ENCODE measurements at places on chromosomes 16 and 17.
A peak's percentile ranks its signal among the peaks of the same experiment; 100 is the strongest.

- H3K36me3 ChIP-seq = no peaks in the 10 kb centered on the region
- no peak overlapping the region for H3K4me3 ChIP-seq
- peaks cover 1% of the 10 kb centered on the region for H3K4me1 ChIP-seq
- no peak overlapping the region for H3K27ac ChIP-seq
- no peaks in the 10 kb centered on the region for H3K27me3 ChIP-seq
Measured at GRCh38 chr16:9003322-9003721, 39.6 kb upstream of the USP7 start.

DNA sequence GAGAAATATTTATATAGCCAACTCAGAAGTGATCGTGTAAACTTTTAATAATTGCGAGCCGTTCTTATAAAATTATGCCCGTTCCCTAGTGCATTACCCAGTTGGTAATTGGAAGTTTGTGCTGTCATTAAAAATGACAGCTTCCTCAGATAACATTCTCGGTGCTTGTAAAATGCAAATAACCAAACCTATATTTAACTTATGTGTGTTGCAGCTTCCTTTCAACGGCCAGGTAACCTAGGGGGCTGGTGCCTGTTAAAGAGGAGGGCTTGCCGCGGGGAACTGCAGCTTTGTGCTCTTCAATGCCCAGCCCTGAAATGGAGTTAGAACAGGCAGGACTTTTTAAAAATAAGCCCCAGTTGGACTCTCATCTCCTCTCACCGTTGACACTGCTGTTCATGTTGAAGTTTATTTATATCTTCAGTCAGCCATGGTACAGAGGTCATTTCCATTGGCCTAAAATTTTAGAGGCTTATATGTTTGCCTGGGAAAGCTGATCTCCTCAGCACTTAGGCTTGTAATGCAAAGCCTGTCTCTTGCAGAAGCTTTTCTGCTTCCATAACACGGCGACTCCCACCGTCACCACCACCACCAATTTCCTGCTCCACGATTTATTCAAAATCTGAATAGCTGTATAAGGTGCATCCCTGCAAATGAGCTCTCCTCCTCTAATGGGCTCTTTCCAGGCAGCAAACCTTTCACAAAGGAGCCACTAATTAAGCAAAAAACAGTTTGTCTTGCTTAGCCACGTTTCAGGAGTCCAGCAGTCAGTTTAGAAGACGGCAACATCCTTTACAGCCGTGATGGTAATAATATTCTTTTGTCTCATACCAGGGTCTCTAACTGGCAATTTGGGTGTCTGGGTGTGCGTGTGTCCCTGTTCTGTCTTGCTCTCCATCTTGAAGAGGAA is 74.7 kb downstream of the RPA1 start:
- peaks cover 8% of the 10 kb centered on the region for H3K4me1 ChIP-seq
- H3K27ac ChIP-seq = no peak overlapping the region
- no peak for DNase-seq

DNA sequence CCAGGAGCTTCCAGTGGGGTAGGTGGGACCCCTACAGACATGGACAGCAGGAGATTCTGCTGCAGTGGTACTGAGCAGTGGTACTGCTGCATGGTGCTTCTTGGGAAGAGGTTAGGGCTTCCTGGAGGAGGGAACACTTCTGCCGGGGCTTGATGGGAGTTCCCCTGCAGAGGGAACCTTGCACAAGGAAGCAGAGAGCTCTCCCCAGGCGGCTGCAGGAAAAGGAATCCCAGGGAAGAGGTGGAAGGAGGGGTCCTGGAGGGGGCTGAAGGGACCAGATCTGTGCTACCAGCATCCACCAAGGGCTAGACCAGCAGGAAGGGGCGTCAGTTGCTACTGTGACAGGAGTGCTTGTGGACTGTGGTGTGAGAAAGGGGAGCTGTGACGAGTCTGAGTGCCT is 10.6 kb downstream of the RIPOR1 start:
- no peak for DNase-seq
- H3K4me1 ChIP-seq = peaks cover 27% of the 10 kb centered on the region
- H3K27ac ChIP-seq = no peak overlapping the region

- no peak overlapping the region for H3K4me3 ChIP-seq
- no peaks in the 10 kb centered on the region for H3K27me3 ChIP-seq
- H3K4me1 ChIP-seq = no peaks in the 10 kb centered on the region
- no peaks in the 10 kb centered on the region for H3K36me3 ChIP-seq
Measured at GRCh38 chr16:54512467-54512995, 225.9 kb upstream of the IRX3 start.

DNA sequence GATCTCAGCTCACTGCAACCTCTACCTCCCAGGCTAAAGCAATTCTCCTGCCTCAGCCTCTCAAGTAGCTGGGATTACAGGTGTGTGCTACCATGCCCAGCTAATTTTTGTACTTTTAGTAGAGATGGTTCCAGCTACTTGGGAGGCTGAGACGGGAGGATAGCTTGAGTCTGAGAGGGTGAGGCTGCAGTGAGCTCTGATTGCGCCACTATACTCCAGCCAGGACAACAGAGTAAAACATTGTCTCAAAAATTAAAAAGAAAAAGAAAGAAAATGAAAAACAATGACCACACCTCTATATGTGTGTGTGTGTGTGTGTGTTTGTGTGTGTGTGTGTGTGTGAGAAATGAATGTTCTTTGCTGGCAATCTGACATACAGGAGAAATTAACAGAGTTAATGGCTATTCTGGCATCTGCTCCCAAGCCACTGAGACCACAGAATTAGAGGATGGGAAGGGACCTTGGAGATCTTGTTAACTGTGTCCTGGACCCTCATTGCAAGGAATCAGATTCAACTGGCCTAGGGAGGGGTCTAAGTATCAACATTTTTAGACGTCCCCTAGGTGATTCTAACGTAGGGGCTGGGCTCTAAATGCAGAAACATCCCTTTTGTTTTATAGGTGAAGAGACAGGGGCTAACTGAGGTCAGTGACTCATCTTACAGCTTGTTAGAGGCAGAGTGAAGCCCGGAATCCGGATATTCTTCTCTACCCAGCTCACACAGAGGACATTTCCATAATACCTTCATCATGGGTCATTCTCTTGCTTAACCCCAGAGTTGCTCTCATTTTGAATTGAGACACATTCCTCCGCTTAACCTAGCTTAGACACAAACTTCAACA is 16.4 kb upstream of the MARCHF10 start:
- no peak for DNase-seq
- H3K36me3 ChIP-seq = no peaks in the 10 kb centered on the region
- no peak overlapping the region for H3K4me3 ChIP-seq
- no peaks in the 10 kb centered on the region for H3K27me3 ChIP-seq

- H3K27ac ChIP-seq = no peak overlapping the region
- no peaks in the 10 kb centered on the region for H3K36me3 ChIP-seq
- no peak for DNase-seq
- no peaks in the 10 kb centered on the region for H3K4me1 ChIP-seq
Measured at GRCh38 chr16:6105115-6105514, 1007.5 kb upstream of the EEF2KMT start.

DNA sequence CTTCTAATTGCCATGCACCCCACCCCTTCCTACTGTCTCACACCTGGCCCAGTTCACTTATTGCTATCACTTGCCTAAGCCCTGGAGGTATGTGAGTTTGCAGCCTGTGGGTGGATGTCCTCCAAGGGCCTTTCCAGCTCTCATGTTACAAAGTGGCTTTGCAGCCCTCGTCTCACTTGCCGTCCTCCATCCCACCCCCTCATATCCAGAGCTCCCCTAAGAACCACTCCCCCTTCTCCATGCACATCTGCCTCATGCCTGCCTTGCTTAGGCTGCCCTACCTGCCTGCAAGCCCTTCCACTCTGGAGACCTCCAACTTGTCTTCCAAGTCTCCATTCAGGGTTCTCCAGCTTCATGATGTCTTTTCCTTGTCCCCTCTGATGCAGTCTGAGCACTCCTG is 119.4 kb upstream of the NLRP1 start:
- H3K4me1 ChIP-seq = no peaks in the 10 kb centered on the region
- DNase-seq = no peak
- H3K27ac ChIP-seq = no peak overlapping the region
- no peak overlapping the region for H3K4me3 ChIP-seq
- H3K27me3 ChIP-seq = no peaks in the 10 kb centered on the region

DNA sequence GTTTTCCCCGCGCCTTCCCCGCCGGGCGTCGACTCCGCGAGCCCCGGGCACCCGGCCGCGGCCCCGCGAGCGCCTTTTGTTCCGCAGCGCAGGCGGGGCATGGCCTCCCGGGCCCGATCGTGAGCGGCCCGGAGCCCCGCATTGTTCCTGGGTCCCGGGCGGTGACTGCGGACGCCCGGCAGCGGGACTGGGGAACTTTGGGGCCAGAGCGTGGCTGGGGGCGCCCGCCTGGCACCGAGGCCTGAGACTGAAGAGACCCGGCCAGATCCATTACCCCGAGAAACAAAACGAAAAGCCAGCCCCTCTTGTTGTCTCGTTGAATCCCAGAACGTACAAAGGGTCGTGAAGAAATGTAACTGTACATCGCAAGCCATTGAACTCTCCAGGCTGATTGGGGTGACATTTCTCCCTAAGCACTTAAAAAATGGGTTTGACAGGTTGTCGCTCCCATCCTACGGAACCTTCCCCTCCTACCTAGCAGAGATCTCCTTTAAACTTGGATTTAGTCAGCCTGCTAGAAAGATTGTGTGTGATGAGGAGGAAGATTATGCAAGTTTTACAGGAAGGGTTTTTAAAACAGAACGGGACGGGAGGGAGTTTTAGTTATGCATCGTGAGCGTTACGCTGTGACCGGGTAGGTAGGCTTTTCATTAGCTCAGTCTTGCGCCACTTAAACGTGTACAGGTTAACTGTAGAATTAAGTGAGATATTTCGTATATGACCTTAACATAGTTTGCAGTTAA is 825 bp downstream of the METTL9 start:
- H3K4me1 ChIP-seq = peaks cover 36% of the 10 kb centered on the region
- peak overlapping the region; percentile 91 for H3K4me3 ChIP-seq
- H3K27me3 ChIP-seq = no peaks in the 10 kb centered on the region
- no peaks in the 10 kb centered on the region for H3K36me3 ChIP-seq

DNA sequence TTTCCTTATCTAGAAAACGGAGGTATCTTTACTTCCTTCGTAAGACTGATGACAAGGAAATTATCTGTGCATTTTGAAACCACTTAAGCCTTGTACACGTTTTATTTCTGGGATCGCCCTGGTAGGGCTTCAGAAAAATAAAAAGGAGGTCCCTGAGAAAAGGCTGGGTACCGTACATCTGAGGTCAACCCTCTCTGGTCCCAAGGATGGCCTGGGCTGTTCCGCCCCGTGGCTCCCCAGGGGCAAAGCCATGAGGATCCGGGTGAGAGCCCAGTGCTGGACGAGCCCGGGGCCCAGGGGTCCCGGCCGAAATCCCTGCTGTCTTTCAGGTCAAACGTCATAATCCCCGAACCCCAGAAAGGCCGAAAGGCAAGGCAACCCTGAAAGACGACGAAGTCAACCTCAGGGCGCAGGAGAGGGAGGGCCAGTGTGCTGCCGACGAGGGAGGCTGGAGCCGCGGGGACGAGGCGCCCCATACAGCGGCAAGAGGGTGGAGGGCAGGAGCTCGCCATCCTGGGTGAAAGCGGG is 656 bp upstream of the FUS start:
- H3K27me3 ChIP-seq = no peaks in the 10 kb centered on the region
- peaks cover 15% of the 10 kb centered on the region for H3K36me3 ChIP-seq
- peak overlapping the region; percentile 45 for H3K4me3 ChIP-seq
- H3K27ac ChIP-seq = peak overlapping the region; percentile 98

- DNase-seq = peak; percentile 62
- H3K4me3 ChIP-seq = peak overlapping the region; percentile 53
- H3K27me3 ChIP-seq = no peaks in the 10 kb centered on the region
- peaks cover 22% of the 10 kb centered on the region for H3K4me1 ChIP-seq
- no peaks in the 10 kb centered on the region for H3K36me3 ChIP-seq
- peak overlapping the region; percentile 97 for H3K27ac ChIP-seq
Measured at GRCh38 chr16:87392821-87393679, 914 bp downstream of the MAP1LC3B start.

GRCh38 chr16:83390759-83391158 is 417.0 kb upstream of the HSBP1 start:
- DNase-seq = no peak
- H3K4me1 ChIP-seq = no peaks in the 10 kb centered on the region
- H3K27me3 ChIP-seq = no peaks in the 10 kb centered on the region
- no peak overlapping the region for H3K27ac ChIP-seq

GRCh38 chr17:43373356-43373755 is 25.4 kb upstream of the ARL4D start:
- H3K27me3 ChIP-seq = no peaks in the 10 kb centered on the region
- DNase-seq = no peak
- H3K27ac ChIP-seq = no peak overlapping the region
- peaks cover 4% of the 10 kb centered on the region for H3K4me1 ChIP-seq
- H3K36me3 ChIP-seq = no peaks in the 10 kb centered on the region

GRCh38 chr16:82042846-82043245 is 7.8 kb downstream of the HSD17B2 start:
- no peak overlapping the region for H3K4me3 ChIP-seq
- H3K36me3 ChIP-seq = no peaks in the 10 kb centered on the region
- H3K27me3 ChIP-seq = no peaks in the 10 kb centered on the region
- H3K27ac ChIP-seq = no peak overlapping the region
- no peak for DNase-seq
- peaks cover 5% of the 10 kb centered on the region for H3K4me1 ChIP-seq

DNA sequence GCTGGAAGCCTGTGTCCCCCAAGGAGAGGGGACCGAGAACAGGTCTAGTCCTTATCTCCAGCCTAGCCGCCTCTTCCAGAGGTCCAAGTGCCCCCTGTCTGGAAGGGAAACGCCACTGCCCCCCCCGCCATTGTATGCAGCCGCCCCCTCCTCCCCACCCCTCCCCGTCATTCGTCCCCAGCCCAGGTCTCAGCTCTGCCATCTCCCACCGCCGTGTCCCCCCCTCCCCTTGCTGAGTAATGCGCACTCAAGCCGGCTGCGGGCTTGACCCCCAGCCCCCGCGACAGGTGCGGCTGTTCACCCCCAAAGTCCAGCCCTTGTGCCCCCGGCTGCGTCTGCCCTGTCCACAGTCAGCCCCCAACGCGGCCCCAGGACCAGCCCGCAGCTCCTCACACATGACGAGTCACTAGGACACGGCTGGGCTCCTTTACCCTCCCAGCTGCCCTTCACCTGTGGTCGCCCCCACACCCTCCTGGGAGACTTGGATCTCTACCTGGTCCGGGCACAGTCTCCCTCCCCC is 622 bp downstream of the GPRC5B start:
- peak; percentile 56 for DNase-seq
- H3K27me3 ChIP-seq = no peaks in the 10 kb centered on the region
- H3K4me1 ChIP-seq = peaks cover 15% of the 10 kb centered on the region
- H3K27ac ChIP-seq = peak overlapping the region; percentile 71
- H3K36me3 ChIP-seq = no peaks in the 10 kb centered on the region

GRCh38 chr17:1999557-2000251 is 25.4 kb downstream of the RTN4RL1 start:
- no peak overlapping the region for H3K4me3 ChIP-seq
- H3K27ac ChIP-seq = no peak overlapping the region
- H3K36me3 ChIP-seq = no peaks in the 10 kb centered on the region
- H3K27me3 ChIP-seq = no peaks in the 10 kb centered on the region
- peaks cover 29% of the 10 kb centered on the region for H3K4me1 ChIP-seq

- no peak for DNase-seq
- no peak overlapping the region for H3K4me3 ChIP-seq
- H3K36me3 ChIP-seq = no peaks in the 10 kb centered on the region
- H3K27ac ChIP-seq = no peak overlapping the region
Measured at GRCh38 chr16:55662644-55663031, 6.8 kb downstream of the SLC6A2 start.

DNA sequence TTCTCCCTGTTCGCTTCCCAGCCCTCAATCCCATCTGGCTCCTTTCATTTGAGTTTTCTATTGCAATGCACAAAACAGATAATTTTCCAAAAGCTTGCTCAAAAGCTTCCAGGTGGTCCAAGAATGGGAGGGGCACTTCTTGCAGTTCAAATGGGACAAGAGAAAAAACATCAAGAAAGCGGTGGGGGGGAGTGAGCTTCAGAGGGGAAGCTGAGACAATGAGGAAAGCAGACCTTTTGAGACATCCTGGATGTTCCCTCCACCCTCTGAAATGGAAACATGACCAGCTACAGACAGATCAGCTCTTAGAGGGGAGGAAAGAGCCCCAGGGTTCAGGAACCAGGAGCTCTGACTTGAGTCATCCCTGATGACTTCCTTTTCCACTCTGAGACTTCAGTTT is 368.2 kb downstream of the SLC39A11 start:
- no peak for DNase-seq
- H3K27ac ChIP-seq = no peak overlapping the region

Measured in thyroid gland (tissue), 4 donors.